Glomerular endothelial cell (primary cell): ENCODE measurements at places on chromosomes 6 and 20. TPM values are rescaled to one million over a fixed set of nuclear protein-coding genes. Genes with fewer than 3 reads are reported as not detected.

The CLDN20 gene
- total RNA-seq: not detected in 2 replicates

The VSX1 gene
- not detected in 2 replicates for total RNA-seq

The RHAG gene
- not detected in 2 replicates for total RNA-seq

The FOXS1 gene
- total RNA-seq: 0.82 and 1.6 TPM in 2 replicates

The DEFB116 gene
- not detected in 2 replicates for total RNA-seq

The SLPI gene
- not detected in 2 replicates for total RNA-seq

The CASS4 gene
- not detected in 2 replicates for total RNA-seq

The SOX12 gene
- total RNA-seq: 18.7 and 19.0 TPM in 2 replicates

The HLA-DRA gene
- total RNA-seq: 0.41 TPM in 1 of 2 replicates, not detected in the other

The EEF1A2 gene
- 2.5 and 4.6 TPM in 2 replicates for total RNA-seq

The PXDC1 gene
- 153 and 257 TPM in 2 replicates for total RNA-seq

The CST3 gene
- 440 and 787 TPM in 2 replicates for total RNA-seq

The BEND3 gene
- 3.2 and 4.6 TPM in 2 replicates for total RNA-seq

The XKR7 gene
- 0.05 TPM in 1 of 2 replicates, not detected in the other for total RNA-seq
